NCI-H446 treated with DMSO at 0.1 percent for 48 hours (cell line): ENCODE measurements at places on chromosomes 3 and 15.
A peak's percentile ranks its signal among the peaks of the same experiment; 100 is the strongest.

- no peak for DNase-seq
These were observed 60.1 kb downstream of the SGO1 start for GRCh38 chr3:20125897-20126296.

DNA sequence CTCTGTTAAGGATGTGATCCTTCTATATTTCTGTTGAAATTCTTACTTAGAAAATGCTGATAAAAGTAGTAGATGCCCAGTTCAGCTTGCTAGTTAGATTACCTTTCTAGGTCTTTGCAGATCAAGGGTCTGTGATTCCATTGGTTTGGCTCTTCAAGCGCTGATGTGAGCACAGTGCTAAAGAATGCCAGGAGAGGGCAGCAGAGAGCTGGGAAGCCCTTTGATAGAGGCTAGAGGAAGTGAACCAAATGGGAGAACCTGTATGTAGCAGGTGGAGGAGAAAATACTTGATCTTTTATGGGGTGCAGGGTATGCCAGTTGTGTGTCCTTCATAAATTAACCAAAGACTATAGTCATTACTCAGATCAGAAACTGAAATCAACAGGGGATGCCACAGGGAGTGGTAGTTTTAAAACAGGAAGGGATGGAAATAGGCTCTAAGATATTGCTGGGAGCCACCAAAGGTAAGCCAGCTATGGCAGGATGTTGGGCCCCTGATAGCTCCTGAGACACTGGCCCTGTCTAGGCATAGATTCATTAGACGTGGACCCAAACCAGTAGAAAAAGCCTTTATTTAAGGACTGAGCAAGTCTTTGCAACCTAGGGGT is 677.4 kb downstream of the SQOR start:
- DNase-seq, result no peak

DNA sequence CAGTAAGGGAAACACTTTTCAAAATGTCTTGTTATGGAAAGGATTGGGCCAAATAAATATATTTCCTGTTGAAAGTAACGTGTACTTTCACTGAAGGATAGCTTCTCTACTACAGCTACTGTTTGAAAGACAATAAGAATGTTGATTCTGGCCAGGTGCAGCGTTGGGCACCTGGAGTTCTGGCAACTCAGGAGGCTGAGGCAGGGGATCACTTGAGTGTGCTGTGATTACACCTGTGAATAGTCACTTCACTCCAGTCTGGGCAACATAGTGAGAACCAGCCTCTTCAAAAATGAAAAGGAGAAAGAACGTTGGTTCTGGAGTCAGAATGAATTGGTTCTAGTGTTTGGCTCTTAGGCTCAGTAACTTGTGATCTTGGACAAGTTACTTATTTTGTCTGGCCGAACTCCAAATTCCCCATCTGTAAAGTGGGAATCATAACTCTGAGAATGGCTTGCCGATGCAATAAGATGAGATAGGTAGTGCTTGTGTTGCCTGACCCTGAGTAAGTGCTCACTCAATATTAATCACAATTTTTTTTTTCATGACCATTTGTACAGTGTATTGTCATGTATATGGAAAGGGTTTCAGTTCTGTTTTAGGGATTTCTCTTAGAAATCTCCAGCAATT is 310.8 kb downstream of the PTPRG start:
- DNase-seq, result peak; percentile 38

GRCh38 chr3:24487325-24488262 is 7.1 kb downstream of the THRB start:
- DNase-seq, result no peak
